Activated T-helper 17 cell treated with anti-CD3 and anti-CD28 coated beads, Interleukin-2, amount 50 U/mL, for 72 hours (primary cell): ENCODE measurements at places on chromosomes 5 and 9. TPM values are rescaled to one million over a fixed set of nuclear protein-coding genes. Genes with fewer than 3 reads are reported as not detected.
A peak's percentile ranks its signal among the peaks of the same experiment; 100 is the strongest.

Gene CD14
- total RNA-seq, result 0.32 TPM

DNA sequence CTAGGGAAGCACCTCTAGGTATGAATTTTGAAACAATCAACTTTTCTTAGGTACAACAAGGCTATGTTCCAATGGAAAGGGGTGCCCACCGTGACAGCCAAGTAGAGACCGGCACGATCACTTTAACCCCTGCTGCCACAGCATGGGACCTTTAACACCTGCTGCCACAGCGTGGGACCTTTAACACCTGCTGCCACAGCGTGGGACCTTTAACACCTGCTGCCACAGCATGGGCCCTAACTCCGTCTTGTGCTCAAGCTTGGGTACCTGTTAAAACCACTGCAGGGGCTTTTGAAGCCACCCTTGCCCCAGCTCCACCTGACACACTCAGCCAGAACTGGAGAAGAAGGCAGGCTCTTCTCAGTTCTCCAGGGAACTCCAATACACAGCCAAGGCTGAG is 18.2 kb upstream of the MXD3 start:
- no peak for ATAC-seq

Gene LRRC70
- 2.5 TPM for total RNA-seq

- no peak for ATAC-seq
These were observed 398.8 kb downstream of the ENC1 start for GRCh38 chr5:74241751-74242140.

DNA sequence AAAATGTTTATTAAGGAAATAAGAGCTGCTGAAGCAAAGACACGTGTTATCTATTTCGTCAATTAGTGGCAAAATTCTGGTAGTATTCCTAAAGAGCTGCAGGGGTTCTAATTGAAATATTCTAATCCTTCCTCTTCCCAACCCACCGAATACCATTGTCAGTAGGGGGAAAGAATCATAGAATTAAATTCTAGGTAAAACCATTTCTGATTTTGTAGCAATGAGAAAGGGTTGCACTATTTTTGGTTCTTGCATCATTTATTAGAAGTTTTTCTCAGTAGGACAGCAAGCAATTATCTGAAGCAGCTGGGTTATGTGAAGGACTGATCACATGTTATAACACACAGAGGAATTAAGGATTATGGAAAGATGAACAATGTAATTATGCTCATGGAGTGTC is 80.3 kb upstream of the SEMA6A start:
- ATAC-seq, result no peak

DNA sequence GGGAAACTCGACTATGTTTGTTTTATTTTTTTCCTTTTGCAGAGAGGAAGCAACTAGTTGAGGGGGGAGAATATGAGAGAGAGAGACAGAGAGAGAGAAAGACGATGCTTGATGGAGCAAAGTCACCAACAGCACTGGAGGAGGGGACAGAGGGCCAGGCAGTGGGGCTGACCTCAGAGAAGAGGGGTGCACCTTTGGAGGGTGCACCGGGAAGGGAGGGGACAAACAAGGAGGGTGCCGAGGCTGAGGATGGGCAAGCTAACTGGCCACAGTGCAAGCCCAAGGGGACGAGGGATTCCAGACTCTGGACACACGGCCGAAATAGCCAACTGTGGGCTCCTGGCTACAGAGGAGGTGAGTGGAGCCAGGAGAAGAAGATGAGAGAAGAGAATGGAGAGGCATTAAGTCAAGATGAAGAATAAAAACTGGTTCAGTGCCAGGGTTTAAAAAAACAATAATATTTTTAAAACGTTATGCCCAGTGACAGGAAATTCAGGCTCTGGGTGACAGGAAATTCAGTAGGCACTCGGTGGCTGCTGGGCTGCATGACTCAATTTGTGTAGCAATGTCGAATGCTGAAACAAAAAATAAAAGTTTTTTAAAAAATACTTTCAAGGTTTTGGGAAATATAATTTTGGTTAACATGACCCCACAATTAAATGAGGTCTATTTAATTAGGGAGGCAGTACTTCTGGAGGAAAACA is 13.3 kb upstream of the GLRX start:
- no peak for ATAC-seq

DNA sequence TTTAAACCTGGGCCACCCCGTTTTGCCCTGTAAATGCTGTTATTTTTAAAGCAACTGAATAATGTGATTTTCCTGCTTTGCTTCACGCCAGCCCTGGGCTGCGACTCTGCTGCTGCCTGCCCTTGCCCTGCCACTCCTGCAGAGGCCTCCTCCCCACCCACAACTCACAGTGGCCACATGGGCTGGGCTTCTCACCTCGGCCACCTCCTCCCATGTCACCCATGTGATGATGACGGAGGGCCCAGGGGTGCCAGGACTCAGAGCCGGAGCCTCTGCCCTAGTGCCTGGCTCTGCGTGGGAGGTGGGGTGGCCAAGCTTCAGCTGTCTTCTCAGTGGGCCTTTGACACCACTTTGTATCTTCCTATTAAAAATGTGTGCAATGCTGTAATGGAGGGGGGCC is 48.1 kb upstream of the NKD2 start:
- no peak for ATAC-seq

GRCh38 chr5:148839960-148840359 is 13.5 kb downstream of the ADRB2 start:
- ATAC-seq, result peak; percentile 89
